ENCODE measurements at places on chromosomes 13 and 19.

DNA sequence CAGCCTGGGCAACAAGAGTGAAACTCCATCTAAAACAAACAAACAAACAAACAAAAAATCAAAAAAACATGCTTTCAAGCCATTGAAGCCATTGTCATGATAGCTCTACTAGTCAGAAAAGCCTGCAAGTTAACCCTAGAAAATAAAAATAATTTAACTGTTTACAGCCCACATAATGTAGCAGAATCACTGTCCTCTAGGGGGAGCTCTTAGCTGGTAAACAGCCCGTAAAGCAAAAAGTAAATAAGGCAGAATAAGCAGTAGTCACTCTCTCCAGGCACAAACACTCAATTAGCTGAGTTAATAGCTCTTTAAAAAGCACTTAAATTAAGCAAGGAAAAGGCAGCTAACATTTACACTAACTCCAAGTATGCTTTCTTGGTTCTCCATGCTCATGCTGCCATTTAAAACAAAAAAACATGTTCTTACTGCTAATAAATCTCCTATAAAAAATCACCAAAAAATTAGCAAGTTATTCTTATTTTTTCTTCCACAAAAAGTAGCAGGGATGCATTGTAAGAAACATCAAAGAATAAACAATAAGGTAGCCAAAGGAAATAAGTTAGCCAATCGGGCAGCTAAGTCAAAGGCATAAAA lies 11.3 kb downstream of the LILRB4 start:
- DNase-seq: no peak

DNA sequence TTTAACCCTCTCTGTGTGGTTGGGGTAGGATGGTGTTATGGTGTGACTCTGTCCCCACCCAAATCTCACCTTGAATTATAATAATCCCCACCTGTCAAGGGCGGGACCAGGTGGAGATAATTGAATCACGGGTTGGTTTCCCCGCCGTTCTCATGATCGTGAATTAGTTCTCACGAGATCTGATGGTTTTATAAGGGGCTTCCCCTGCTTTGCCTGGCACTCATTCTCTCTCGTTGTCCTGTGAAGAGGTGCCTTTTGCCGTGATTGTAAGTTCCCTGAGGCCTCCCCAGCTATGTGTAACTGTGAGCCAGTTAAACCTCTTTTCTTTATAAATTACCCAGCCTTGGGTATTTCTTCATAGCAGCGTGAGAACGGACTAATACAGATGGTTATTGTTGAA lies 68.8 kb downstream of the ARHGEF7 start:
- no peak for DNase-seq

- no peak for DNase-seq
These were observed 3.1 kb upstream of the FXYD5 start for GRCh38 chr19:35151273-35152065.

DNA sequence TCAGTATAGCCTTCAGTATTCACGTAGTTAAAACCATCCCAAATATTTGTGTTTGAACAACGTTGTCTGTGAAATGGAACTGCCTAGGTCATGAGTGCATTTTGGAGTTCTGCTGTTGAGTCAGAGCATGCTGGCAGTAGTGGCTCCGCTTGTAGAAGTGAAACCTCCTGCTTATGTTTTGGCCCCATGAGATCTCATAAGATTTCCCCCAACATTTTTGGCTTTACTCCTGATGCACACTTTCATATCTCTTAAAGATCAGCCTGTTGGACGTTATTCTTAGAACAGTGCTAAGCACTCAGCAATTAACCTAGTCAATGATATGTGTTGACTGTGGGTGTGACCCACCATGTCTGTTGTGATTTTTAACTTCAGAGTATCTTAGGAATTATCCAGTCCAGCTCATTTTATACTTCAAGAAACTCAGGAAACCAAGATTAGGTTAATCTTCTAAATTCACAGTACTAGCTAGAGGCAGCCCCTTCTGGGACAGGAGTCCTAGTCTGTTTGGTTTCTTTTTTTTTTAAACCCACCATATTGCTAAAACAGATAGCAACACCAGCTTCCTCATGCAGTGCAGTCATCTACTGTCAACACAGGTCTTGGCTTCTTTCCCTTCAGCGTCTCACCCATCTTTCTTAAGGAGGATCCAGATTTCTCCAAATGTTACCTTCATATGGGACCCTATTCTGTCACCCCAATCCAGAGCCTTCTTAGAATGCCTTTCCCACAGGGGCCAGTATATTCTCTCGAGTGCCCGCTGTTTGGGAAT lies 26.2 kb downstream of the RAP2A start:
- DNase-seq: no peak

GRCh38 chr19:29410601-29411000 lies 115.2 kb upstream of the VSTM2B start:
- DNase-seq: no peak

- peak; percentile 11 for DNase-seq
These were observed 4.4 kb upstream of the SBK3 start for GRCh38 chr19:55549500-55550320.

GRCh38 chr13:77811381-77811780 lies 107.2 kb downstream of the EDNRB start:
- DNase-seq: no peak

DNA sequence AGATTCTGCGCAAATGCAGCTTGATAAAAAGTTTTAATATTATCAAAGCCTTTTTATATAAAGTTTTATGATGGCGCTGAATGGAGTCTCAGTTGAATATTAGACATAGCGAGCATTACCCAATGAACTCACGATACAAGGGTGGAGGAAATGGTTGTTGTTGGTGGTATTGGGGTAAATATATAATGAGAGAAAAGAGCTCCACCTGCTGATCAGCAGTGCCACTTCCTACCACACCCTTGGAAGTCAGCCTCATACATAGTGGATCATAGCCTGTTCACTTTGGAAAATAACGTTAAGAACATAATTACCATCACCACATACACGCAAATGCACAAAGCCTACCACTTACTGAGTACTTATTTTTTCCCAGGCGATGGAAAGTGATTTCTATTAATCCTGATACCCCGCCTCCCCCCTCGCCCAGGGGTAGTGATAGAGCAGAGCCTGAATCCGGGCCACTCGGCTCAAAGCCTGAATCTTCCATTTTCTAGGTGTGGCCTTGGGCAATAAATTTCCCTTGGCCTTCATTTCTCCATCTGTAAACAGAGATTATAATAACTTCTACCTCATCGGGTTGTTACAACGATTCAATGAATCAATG lies 358.3 kb downstream of the KLF5 start:
- DNase-seq: no peak

- DNase-seq: no peak
These were observed 54.1 kb downstream of the PTPRS start for GRCh38 chr19:5286465-5287029.

DNA sequence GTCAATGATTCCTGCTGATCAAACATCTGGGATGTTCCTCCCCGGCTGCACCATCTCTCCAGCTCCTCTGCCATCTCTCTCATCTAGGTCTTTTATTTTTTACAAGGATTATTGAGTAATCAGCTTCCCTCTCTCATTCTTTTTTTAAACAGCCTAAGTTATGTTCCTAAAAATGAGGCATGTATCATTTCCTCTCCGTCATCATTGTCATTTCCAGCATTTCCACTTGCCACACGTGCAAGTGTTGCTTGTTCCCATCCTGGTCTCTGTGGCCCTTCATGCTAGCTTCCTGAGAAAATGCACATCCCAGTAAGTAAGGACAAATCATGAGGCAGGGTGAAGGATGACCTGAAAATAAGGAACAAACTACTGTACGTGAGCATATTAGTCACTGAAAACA lies 102.7 kb upstream of the POSTN start:
- no peak for DNase-seq

GRCh38 chr13:75618308-75618707 lies 17.8 kb upstream of the LMO7 start:
- no peak for DNase-seq

DNA sequence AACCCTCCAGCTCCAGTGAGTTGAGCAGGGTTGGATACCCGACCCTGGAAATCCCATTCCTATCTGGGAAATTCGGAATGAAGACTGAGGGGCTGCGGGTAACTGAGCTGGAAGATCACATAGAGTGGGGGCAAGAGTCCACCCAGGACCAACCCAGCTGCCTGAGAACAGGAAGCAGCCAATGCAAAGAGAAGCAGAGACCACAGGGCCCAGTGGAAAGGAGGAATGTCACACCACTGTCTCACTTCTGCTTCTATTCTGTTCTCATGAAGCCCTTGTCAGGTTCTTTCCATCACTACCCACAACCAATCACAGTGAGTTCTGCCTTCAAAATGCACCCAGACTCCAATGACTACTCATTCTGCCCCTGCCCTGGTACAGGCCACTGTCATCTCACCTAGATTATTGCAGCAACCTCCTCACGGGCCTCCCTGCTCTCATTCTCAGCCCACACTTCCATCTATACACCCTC lies 15.3 kb downstream of the DYRK1B start:
- no peak for DNase-seq

- no peak for DNase-seq
These were observed 43.1 kb downstream of the COL4A1 start for GRCh38 chr13:110263888-110264287.

DNA sequence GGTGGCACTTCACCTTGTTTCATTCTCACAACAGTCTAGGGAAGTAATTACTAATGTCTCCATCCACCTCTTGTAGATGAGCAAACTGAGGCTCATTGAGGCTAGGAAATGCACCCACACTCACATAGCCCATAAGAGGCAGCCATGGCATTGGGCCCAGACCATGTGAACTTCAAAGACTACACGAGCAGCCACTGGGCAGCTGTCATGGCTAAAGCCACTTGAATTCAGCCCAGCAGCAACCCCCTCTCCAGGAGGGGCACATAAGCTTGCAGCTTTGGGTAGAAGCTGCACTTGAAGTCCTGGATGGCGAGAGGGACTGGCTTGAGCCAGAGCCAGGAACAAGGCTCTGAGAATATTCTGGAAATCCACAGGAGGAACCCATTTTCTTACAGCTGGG lies 13.4 kb downstream of the ALOX5AP start:
- no peak for DNase-seq

DNA sequence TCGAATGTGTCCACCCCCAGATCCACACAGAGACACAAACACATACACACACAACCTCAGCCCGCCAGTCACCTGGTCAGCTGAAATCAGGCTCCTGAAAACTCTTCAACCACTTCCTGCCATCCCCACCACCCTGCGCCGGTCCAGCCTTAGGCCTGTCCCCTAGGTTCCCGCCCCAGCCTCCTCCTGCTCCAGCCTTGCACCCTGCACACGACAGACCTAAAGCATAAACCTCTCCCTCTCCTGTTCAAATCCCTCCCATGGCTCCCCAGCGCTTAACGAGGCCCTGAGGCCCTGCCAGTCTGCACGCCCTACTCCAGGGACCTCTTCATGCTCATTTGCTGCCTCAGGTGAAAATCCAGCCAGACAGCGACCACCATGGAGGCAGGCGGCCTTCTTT lies 7.1 kb downstream of the PNMA8B start:
- peak; percentile 61 for DNase-seq

DNA sequence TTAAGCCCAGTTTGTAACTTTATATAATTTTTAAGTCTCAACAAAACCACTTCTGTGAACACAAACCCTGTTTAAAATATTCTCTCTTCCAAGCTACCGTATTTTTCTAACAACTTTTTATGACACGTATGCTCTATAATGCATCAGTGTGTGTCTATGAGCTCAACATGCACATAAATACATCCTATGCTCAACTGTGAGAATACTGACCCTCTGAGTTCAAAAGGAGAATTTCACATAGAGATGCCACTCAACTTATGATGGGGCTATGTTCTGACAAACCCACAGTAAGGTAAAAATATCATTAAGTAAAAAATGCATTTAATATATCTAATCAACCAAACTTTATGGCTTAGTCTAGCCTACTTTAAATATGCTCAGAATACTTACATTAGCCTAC lies 1139.7 kb upstream of the SPRY2 start:
- DNase-seq: no peak

DNA sequence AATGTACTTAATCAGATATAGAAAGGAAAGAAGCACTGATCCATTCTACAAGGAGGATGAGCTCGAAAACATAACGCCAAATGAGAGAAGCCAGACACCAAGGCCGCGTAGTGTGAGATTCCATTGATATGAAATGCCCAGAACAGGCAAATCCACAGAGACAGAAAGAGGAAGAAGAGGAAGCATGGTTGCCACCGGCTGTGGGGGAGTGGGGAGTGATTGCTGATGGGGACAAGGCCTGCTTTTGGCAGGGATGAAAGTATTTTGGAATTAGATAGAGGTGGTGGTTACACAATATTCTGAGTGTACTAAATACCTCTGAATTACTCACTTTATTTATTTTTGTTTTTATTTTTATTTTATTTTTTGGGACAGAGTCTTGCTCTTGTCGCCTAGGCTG lies 50.2 kb upstream of the KLF2 start:
- DNase-seq: no peak

DNA sequence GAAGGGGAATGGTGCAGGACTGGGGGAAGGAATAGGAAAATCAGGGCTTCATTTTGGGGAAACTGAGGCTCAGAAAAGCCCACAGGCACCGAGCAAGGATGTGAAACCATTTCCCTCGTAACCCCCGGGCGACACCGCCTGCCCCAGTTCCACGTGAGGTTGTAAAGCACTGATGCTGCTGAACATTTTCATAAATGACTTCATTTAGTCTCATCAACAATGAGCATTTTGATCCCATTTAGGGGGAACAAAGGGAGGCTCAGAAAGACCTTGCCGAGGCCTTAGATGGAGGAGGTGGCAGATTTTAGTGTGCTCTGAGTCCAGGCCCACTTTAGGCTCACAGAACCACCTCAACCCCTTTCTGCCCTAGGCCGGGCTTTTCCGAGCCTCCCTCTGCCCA lies 20.5 kb upstream of the FBXO27 start:
- no peak for DNase-seq

DNA sequence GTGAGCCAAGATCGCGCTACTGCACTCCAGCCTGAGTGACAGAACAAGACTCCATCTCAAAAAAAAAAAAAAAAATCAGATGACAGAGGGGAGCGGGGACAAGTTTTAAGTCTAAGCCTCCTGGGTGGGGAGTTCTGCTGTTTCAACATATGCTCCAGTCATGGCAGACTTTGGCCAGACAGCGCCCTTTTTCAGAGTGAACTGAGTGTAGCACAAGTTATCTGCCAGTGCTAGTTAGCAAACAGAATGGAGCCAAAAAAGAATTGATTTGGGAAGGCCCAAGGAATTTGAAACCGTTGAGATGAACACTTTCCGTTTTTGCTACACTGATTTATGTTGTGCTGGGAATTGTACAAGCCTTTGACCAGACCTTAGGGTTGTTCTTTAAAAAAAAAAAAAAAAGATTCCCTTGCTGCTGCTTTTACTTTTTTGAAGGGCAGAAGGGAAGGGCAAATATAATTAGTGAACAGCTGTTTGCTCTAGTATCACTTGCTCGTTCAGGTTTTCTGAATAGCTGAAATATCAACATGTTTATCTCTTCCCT lies 5.7 kb downstream of the ACTN4 start:
- no peak for DNase-seq

GRCh38 chr19:10644260-10645007 lies 9.7 kb upstream of the ILF3 start:
- peak; percentile 32 for DNase-seq

DNA sequence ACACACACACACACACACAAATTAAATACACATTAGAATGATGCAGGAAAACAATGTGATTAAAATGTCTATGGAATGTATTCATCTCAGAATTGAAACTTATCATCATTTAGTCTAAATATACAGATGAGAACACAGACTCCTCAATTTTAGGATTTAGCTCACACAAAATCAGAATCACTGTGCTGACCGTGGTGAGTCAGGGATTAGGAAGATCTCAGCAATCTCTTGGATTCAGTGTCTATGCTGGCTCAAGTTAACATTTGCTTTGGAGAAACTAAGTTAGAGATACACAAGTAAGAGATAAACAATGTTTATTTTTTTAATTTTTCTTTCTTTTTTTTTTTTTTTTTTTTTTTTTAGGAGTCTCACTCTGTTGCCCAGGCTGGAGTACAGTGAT lies 323.6 kb downstream of the KLF12 start:
- DNase-seq: no peak

Measured in DMS79 (cell line).